ENCODE measurements at places on chromosomes 1 and 21. TPM values are rescaled to one million over a fixed set of nuclear protein-coding genes. Genes with fewer than 3 reads are reported as not detected.

Gene TRAF3IP3
- 8.3 TPM for total RNA-seq

GRCh38 chr1:40078512-40079333 is 18.3 kb downstream of the PPT1 start:
- no peak for DNase-seq

Gene ITLN1
- 1.5 TPM for total RNA-seq

Gene MED8
- total RNA-seq = 30.8 TPM

Gene VASH2
- total RNA-seq = 0.94 TPM

GRCh38 chr1:201938440-201939035 is 7.8 kb downstream of the LMOD1 start:
- no peak for DNase-seq

GRCh38 chr1:91684481-91685196 is 184.0 kb downstream of the CDC7 start:
- no peak for DNase-seq

DNA sequence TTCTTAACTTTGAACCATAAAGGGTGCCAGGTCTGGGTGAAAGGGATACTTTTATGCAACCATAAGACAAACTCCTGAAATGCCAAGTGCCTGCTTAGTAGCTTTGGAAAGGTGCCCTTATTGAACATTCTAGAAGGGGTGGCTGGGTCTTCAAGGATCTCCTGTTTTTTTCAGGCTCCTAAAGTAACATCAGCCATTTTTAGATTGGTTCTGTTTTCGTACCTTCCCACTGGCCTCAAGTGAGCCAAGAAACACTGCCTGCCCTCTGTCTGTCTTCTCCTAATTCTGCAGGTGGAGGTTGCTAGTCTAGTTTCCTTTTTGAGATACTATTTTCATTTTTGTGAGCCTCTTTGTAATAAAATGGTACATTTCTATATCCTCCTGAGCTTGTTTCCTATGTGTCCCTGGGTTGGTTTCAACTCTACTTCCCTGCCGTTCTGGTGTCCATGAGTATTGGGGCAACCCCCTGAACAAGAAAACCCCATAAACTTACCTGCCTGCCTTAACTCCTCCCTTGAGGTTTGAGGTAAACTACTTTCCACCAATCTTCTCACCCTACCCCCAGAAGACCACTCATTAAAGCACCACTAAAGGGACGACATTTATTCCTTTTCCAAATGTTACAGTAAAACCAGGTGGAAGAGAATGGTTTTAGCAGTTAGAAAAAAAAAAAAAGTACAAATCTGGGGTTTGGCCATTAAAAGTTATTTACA is 2.6 kb downstream of the MARCKSL1 start:
- no peak for DNase-seq

- DNase-seq = no peak
Observed at GRCh38 chr1:230498704-230499103, 72.6 kb upstream of the PGBD5 start.

DNA sequence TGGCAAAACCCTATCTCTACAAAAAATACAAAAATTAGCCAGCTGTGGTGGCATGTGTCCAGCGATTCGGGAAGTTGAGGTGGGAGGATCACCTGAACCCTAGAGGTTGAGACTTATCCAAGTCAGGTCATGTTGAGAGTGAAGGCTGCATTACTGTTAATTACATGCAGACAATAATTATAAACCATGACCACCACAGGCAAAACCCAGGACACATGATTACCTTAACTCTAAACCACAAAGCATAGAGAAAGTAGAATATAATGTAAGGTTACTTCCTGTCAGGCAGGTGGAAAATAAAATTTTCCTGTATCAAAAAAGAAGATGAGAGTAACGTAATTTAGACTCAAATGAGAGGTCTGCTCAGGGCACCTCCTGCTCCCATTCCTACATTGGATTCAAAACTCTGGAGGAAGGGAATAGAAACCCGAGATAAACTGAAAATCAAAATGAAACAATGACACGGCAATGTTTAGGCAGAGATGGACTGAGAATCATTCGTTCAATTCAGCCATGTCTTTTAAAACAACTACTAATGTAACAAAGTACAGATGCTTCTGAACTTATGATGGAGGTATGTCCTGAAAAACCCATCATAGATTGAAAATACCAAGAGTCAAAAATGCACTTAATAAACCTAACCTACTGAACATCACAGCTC is 33.6 kb downstream of the RGS8 start:
- DNase-seq = no peak

- no peak for DNase-seq
Observed at GRCh38 chr1:173112129-173112528, 61.4 kb upstream of the TNFSF18 start.

Gene DIO1
- total RNA-seq = not detected

Gene CKS1B
- total RNA-seq = 31.7 TPM

DNA sequence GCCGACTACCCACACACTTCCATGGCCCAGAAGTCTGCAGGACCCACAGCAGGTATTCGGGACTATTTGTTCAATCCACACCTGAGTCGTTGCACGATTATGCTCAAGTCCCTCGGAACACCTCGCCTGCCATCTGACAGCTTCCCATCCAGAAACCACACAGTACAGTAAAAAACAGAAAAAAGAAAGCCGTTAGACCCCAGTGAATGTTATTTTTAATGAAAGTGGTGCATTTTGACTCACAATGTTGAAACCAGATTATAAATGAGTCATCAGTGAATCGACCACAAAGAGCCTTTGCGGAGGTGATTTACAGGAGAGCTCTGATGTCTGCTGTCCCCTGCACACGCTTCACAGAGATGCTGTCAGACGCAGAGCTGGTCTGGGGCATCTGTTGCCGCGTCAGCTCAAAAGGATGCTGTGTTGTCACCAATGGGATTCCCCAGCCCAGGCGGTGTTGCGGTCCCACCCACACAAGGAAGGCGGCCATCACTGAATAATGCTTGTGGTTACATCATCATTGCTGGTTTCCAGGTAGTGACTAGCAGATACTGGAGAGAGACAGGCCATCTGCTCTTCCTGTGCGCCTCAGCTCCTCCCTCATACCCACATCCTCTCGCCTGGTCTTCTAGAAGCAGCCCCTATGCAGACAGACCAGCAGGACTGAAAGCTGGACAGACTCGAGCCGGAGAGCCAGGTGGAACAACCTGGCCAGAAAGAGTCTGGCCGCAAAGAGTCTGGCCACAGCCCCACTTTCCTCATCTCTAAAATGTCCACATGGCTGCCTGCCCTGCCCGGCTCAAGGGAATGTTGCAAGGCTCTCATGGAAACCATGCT is 116.8 kb downstream of the TOMM20 start:
- DNase-seq = peak; percentile 62

- DNase-seq = no peak
Observed at GRCh38 chr1:212864201-212864600, 6.1 kb downstream of the FLVCR1 start.

DNA sequence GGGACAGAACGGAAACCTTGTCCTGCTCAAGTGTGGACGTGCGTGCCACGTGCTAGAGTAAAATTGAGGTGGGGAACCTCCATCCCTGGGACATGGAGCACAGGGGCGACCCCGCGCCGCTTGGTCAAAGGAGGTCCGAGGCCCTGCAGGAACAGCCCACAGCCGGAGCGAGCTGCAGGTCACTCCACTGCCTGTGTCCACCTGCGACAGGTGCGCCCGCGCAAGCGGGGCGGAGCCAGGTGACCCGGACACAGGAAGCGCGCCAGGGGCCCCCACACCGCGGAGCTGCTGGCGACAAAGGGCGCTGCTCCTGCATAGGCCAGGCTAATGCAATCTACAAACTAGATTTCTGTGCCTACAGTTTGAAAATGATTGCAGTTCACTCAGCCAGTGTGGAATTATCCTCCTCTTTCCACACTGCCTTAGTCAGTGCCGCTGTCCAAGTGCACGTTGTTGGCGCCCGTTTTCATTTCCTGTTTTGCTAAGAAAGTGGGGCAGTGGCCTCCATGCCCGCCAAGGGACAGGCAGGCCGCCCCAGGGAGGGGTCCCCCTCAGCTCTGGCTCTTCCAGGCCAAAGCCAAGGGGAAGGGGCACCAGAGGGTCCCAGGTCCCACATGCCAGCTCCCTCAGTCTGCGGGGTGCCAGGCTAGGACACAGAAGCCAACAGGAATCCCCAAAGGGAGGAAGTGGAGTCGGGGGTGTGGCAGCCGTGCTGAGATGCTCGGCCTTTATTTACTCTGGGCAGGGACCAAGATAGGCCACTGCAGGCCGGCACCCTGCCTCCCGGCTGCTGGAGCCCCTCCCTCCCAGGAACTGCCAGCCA is 4.3 kb upstream of the NADK start:
- DNase-seq = no peak

Gene ELAPOR1
- total RNA-seq = 1.9 TPM

DNA sequence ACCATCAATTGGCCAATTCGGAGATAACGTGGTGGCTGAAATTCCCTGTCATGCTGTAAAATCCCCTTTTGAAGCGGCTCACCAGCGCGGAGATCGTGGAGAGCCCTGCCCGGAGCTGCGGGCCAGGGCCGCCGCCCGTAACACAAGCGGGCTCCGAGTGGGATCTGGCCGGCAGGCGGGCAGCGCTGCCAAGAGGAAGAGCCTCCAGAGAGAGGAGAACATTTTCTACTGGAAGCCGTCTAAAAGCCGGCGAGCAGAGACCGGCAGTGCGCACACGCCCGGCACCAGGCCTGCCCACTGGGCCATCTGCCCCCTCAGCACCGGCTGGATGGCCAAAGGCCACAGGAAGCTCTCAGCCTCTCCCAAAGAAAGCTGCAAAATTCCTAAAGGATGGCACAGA is 15.5 kb downstream of the SSBP3 start:
- no peak for DNase-seq
